ENCODE measurements at places on chromosomes 1 and 21. TPM values are rescaled to one million over a fixed set of nuclear protein-coding genes. Genes with fewer than 3 reads are reported as not detected.

- DNase-seq = no peak
Measured at GRCh38 chr1:98045767-98046641, 125.2 kb upstream of the DPYD start.

Gene RNF11
- total RNA-seq = 123 TPM

Gene C1orf116
- total RNA-seq = 0.09 TPM

GRCh38 chr21:46424621-46425020 is 34.1 kb upstream of the DIP2A start:
- no peak for DNase-seq

DNA sequence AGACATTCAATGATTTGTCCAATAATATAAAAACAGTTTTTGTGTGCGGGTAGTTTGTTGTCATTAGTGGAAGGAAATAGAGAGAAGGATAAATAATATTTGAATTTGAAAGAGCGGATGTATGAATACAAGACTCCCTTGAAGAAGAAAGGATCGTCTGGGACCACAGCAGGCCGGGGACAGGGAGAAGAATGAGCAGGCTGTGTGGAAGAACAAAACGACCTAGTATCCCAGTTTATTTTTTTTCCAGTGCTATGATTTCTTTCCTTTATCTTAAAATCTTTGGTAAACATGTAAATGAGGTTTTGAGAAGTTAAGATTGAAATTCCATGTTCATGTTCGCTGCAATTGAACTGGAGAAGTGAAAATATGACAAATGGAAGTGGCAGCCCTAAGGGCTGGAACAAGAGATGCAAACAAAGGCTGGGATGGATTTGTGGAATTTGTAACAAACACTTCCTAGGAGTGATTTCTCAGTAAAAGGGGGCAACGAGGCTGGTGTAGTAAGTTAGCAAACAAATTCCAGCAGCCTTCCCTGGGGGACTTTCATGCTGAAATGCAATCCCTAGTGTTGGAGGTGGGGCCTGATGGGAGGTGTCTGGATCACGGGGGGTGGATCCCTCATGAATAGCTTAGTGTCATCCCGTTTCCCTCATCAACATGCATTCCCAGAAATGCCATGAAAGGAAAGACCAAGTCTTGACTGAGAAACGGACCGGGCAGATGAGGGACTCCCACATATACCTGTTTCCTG is 10.2 kb upstream of the IFI16 start:
- peak; percentile 76 for DNase-seq

Gene SYCP1
- not detected for total RNA-seq

GRCh38 chr1:205994346-205994745 is 8.8 kb downstream of the RAB7B start:
- DNase-seq = no peak

- DNase-seq = no peak
Measured at GRCh38 chr21:37514038-37514667, 147.6 kb downstream of the DYRK1A start.

Gene SELENBP1
- 13.1 TPM for total RNA-seq

DNA sequence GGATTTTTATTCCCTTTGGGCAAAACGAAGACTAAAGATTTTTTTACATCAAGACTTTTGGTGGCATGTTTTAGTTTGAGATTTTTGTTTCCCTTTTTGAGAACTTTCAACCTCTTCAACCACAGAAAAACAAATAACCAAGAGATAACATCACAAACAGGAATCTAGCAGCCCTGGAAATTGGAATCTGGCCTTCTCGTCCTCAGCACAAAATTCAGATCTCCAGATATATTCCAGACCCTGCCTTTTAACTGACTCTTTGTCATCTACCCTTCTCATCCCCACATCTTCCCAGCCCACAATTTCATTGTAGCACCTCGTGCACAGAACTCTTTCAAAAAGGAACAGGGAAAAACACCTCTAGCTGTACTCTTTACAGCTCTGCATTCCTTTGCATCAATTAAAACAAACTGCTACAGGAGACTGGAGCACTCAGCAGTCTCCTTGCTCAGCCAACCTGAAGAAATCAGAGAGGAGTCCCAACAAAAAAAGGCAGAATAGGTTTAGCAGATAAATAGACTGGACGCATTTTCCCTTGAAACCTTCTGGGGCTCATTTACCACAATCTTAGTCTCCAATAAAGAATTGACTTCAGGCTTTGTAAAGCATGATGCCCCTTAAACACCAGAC is 251.0 kb downstream of the TTLL7 start:
- no peak for DNase-seq

Gene ACTA1
- 0.34 TPM for total RNA-seq

DNA sequence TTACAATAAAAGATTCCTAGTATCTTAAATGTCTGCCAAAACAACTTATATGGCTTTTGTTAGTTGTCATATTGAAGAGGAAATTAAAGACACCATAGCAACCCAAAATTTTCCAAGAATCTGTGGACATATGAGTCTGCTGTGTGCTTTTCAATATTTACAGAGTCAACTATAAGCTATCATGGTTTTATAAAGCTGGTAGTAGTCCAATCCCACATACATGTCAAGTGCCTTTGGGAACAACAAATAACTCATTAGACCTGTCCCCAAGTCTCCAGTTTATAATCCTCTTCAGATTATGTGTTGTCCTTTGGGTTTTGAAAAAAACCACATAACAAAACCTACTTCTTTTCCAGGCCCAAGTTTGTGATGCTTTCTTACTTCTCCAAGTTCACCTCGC is 293.8 kb upstream of the USP25 start:
- no peak for DNase-seq

- no peak for DNase-seq
Measured at GRCh38 chr1:81730881-81731280, 69.9 kb upstream of the ADGRL2 start.

DNA sequence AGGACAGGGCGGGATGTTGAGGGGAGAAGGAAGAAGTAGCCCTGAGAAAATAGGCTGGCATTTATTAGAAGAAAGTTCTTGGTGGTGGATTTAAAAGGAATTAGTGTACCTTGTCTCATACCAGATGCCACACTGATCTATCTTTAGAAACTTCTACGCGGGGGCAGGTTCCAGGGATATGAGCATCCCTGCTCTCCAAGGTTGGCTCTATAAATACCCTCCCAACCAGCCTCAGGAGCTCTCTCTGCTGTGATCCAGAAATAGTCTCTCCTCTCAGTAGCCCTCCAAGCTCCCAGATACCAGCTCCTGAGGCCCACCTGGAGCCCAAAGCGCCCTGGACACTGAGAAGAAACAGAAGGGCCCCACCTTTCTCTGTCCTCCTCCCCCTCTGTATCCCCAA is 128.3 kb upstream of the TNR start:
- no peak for DNase-seq

Gene SLFNL1
- total RNA-seq = not detected

Gene SH2D2A
- 0.17 TPM for total RNA-seq

GRCh38 chr1:204382714-204383083 is 23.0 kb upstream of the PLEKHA6 start:
- DNase-seq = no peak
